Mononuclear cell (primary cell): ENCODE measurements at places on chromosomes 1 and 21. TPM values are rescaled to one million over a fixed set of nuclear protein-coding genes. Genes with fewer than 3 reads are reported as not detected.

Gene NKAIN1
- under 0.01 TPM for total RNA-seq

Gene SPRTN
- total RNA-seq = 31.8 TPM

Gene PIGR
- not detected for total RNA-seq

Gene GUCA2A
- not detected for total RNA-seq

Gene OR2T2
- total RNA-seq = 0.42 TPM

Gene MPC2
- 17.1 TPM for total RNA-seq

Gene OR2T33
- total RNA-seq = not detected
